Endothelial cell of umbilical vein (primary cell): ENCODE measurements at places on chromosomes 7 and 10. TPM values are rescaled to one million over a fixed set of nuclear protein-coding genes. Genes with fewer than 3 reads are reported as not detected.
A peak's percentile ranks its signal among the peaks of the same experiment; 100 is the strongest.

Gene PROSER2
- total RNA-seq, result 22.6 and 23.5 TPM in 2 replicates

Gene TRRAP
- 39.8 and 45.8 TPM in 2 replicates for total RNA-seq

Gene IDI2
- total RNA-seq, result not detected in 2 replicates

Gene ZNF425
- 0.93 and 2.0 TPM in 2 replicates for total RNA-seq

- peak; percentile 44 for DNase-seq
- peak overlapping the region; percentile 57 for H3K4me3 ChIP-seq
- peak overlapping the region; percentile 53 for H3K27ac ChIP-seq
- H3K27me3 ChIP-seq, result no peaks in the 10 kb centered on the region
- H3K36me3 ChIP-seq, result no peaks in the 10 kb centered on the region
Measured at GRCh38 chr7:75639071-75639885, 99.5 kb downstream of the HIP1 start.

DNA sequence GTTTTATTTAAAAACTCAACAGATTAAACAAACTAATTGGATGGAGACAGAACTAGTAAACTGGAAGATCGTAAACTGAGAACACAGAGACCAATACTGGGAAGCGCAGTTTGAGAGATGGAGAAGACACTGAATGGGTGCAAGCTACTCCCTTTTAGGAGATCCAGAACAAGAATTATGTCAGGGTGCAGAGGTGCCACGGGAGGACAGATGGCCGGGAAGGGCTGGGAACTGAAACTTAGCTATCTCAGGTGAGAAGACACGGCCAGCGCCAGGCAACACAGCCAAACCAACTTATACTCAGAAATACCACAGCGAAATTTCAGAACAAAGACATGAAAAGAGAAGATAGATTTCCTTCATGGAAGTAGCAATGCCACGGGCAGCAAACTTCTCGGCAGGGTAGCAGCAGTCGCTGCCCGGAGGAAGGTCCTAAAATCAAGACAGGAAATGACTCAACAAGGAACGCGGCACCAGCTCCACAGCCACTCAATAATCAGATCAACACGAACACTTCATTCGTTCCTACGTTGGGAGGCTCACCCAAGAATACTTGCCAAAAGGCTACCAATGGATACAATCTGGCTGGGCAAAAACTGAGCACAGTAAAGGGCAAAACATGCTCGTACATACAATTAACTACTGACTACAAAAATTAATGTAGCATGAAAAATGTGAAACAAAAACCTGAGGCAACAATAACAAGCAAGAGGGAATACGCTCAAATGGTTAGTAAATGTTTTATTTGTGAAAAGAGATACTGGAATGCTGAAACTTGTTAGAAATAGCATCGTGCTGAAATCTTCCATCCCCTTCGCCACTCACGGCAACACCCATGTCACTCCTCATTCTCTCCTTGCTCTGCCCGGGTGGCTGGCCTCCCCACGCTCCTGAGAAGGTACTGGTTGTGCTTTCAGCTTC lies 2.2 kb upstream of the LRRC27 start:
- H3K27me3 ChIP-seq, result no peaks in the 10 kb centered on the region
- peak overlapping the region; percentile 60 for H3K4me3 ChIP-seq
- H3K27ac ChIP-seq, result peak overlapping the region; percentile 40
- H3K36me3 ChIP-seq, result no peaks in the 10 kb centered on the region
- peaks cover 20% of the 10 kb centered on the region for H3K4me1 ChIP-seq

DNA sequence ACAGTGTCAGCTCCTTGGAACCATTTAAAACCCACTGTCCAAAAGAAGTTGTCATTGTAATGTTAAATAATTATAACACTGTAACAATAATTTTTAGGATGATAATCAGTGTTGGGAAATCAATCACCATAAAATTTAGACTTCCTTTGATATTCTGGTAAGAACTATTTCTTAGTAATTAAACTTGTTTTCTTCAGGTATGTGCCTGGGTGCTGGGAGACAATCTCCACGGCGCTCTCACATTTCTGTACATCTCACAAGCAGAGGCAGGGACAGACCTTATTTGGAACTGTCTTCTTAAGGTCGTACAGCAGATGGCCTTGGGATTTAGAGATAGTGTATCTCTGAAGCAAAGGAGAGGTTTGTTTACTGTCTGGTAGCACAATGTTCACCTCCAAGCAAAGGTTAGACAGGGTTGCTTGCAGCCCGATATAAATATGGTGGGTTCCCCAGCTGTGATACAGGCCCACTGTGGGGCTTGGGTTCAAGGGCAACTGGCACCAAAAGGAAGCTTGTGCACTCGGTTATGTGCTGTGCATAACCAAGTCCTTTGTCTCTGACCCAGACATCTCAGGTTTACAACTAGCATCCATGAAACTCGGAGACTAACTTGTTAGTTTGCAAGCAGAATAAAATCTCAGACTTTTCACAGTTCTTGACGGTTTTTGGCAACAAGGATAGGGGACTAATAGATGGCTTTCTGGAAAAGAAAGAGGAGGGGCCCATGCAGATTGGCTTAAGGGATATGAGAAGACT lies 125.5 kb downstream of the RNF32 start:
- no peaks in the 10 kb centered on the region for H3K36me3 ChIP-seq
- no peak for DNase-seq
- no peak overlapping the region for H3K27ac ChIP-seq

DNA sequence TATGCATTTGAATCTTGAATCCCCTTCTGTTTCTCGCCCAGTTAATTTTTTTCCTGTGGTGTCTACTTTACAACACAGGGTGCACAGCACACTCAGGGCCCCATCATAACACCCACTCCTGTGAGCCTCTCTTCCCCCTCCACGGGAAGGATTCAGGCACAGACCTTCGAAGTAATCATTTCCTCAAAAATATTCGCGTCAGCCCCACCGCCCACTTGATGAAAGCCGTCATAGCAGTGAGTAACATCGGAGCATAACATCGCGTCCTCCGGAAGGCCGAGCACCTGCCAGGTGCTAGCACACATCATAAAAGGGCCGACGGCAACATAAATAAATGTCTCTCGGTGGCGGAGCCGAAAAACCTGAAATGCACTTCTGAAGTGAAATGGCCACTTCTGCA lies 201.7 kb upstream of the ADARB2 start:
- no peaks in the 10 kb centered on the region for H3K4me1 ChIP-seq
- H3K36me3 ChIP-seq, result no peaks in the 10 kb centered on the region
- no peak overlapping the region for H3K4me3 ChIP-seq
- no peak for DNase-seq
- H3K27ac ChIP-seq, result no peak overlapping the region
- H3K27me3 ChIP-seq, result no peaks in the 10 kb centered on the region

- no peaks in the 10 kb centered on the region for H3K36me3 ChIP-seq
- peak overlapping the region; percentile 78 for H3K27ac ChIP-seq
- H3K4me1 ChIP-seq, result peaks cover 35% of the 10 kb centered on the region
- no peak for DNase-seq
- peak overlapping the region; percentile 80 for H3K4me3 ChIP-seq
Measured at GRCh38 chr7:92832534-92833023, 3.8 kb downstream of the CDK6 start.

GRCh38 chr7:113639221-113639620 lies 279.6 kb downstream of the PPP1R3A start:
- no peaks in the 10 kb centered on the region for H3K36me3 ChIP-seq
- no peak overlapping the region for H3K4me3 ChIP-seq
- no peak for DNase-seq
- H3K27me3 ChIP-seq, result no peaks in the 10 kb centered on the region
- no peak overlapping the region for H3K27ac ChIP-seq
- H3K4me1 ChIP-seq, result no peaks in the 10 kb centered on the region

- no peaks in the 10 kb centered on the region for H3K36me3 ChIP-seq
- no peaks in the 10 kb centered on the region for H3K27me3 ChIP-seq
- peak overlapping the region; percentile 73 for H3K4me3 ChIP-seq
- peak; percentile 46 for DNase-seq
Measured at GRCh38 chr10:6203331-6204062, 765 bp downstream of the PFKFB3 start.

- H3K4me1 ChIP-seq, result peaks cover 21% of the 10 kb centered on the region
- no peak overlapping the region for H3K27ac ChIP-seq
- no peaks in the 10 kb centered on the region for H3K36me3 ChIP-seq
- no peak for DNase-seq
- no peak overlapping the region for H3K4me3 ChIP-seq
Measured at GRCh38 chr10:75651417-75651816, 220.0 kb downstream of the LRMDA start.

- H3K36me3 ChIP-seq, result no peaks in the 10 kb centered on the region
- H3K4me3 ChIP-seq, result no peak overlapping the region
- no peaks in the 10 kb centered on the region for H3K4me1 ChIP-seq
- DNase-seq, result peak; percentile 25
Measured at GRCh38 chr10:7121154-7121797, 289.6 kb downstream of the SFMBT2 start.

- peaks cover 16% of the 10 kb centered on the region for H3K36me3 ChIP-seq
- H3K27me3 ChIP-seq, result no peaks in the 10 kb centered on the region
- DNase-seq, result no peak
- H3K4me1 ChIP-seq, result peaks cover 28% of the 10 kb centered on the region
Measured at GRCh38 chr7:150994838-150995510, 4.2 kb downstream of the NOS3 start.

DNA sequence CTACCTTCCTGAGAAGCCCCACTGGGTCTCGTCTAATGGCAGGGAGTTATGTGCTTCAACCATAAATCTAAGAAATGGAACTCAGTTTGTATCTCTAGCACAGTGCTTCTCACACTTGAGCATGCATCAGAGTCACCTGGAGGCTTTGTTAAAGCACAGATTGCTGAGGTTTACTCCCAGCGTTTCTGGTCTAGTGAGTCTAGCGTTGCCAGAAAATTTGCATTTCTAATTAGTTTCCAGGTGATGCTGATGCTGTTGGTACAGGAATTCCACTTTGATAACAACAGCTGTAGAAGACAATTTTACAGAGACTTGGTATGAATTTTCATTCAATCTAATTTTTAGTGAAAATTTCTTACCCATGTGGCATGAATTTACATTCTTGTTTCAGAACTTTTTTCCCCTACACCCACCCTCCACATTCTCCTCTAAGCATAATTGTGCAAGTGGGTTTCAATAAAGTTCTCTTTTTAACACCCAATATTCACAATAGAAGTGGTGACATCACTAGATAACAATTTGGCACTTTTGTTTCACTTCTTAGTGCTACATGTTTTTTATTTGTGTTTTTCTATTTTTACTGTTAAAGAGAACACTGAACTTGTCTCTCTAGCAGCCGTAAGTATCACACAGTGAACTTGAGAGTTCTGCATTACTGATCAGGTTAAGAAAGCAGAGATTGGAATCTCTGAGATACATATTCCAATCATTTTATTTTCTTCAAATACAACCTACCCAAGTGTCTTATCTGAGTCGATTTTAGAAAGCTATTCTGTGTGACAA lies 48.4 kb upstream of the BET1 start:
- no peak overlapping the region for H3K4me3 ChIP-seq
- peaks cover 90% of the 10 kb centered on the region for H3K27me3 ChIP-seq

- H3K27ac ChIP-seq, result no peak overlapping the region
- H3K4me1 ChIP-seq, result no peaks in the 10 kb centered on the region
- no peak overlapping the region for H3K4me3 ChIP-seq
Measured at GRCh38 chr10:71550628-71551027, 153.9 kb downstream of the CDH23 start.

DNA sequence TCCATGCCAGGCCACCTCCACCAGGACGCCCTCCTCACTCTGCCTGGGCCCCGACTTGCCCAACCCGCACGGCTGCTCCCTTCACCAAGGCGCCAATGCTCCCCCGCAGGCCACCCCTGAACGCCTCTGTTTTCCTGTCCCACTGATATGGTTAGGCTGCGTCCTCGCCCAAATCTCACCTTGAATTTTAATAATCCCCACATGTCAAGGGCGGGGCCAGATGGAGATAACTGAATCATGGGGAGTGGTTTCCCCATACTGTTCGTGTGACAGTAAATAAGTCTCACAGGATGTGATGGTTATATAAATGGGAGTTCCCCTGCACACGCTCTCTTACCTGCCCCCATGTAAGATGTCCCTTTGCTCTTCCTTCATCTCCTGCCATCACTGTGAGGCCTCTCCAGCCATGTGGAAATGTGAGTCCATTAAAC lies 29.8 kb downstream of the RSU1 start:
- H3K27ac ChIP-seq, result no peak overlapping the region
- H3K27me3 ChIP-seq, result no peaks in the 10 kb centered on the region
- no peak overlapping the region for H3K4me3 ChIP-seq
- H3K4me1 ChIP-seq, result no peaks in the 10 kb centered on the region

GRCh38 chr7:145020454-145020853 lies 184.6 kb upstream of the TPK1 start:
- no peaks in the 10 kb centered on the region for H3K36me3 ChIP-seq
- H3K4me1 ChIP-seq, result no peaks in the 10 kb centered on the region
- no peaks in the 10 kb centered on the region for H3K27me3 ChIP-seq
- H3K27ac ChIP-seq, result no peak overlapping the region
- no peak for DNase-seq
- H3K4me3 ChIP-seq, result no peak overlapping the region

GRCh38 chr7:107180378-107180777 lies 11.6 kb downstream of the HBP1 start:
- peaks cover 5% of the 10 kb centered on the region for H3K36me3 ChIP-seq
- H3K27ac ChIP-seq, result no peak overlapping the region
- peak; percentile 91 for DNase-seq
- H3K4me1 ChIP-seq, result peaks cover 27% of the 10 kb centered on the region
- no peak overlapping the region for H3K4me3 ChIP-seq

DNA sequence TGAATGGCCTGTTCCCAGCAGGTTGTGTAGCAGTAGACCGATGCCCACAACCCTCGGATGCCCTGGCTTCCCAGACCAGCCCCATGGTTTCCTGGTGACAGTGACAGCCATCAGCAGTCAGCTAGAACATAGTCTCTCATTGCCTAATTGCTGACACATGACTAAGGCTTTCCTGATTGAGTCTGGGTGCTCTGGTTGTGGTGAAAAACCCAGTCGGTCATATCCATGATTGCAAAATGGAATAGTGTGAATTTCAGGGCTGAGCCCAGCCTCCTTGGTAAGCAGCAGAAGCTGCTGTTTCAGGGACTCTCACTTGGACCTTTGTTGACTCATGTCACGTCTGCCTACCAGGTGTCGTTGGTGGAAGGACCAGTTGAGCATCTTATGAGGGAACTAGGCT lies 36.6 kb downstream of the POR start:
- H3K27ac ChIP-seq, result no peak overlapping the region
- peaks cover 9% of the 10 kb centered on the region for H3K4me1 ChIP-seq
- no peak for DNase-seq
- H3K4me3 ChIP-seq, result no peak overlapping the region
- H3K36me3 ChIP-seq, result peaks cover 3% of the 10 kb centered on the region

DNA sequence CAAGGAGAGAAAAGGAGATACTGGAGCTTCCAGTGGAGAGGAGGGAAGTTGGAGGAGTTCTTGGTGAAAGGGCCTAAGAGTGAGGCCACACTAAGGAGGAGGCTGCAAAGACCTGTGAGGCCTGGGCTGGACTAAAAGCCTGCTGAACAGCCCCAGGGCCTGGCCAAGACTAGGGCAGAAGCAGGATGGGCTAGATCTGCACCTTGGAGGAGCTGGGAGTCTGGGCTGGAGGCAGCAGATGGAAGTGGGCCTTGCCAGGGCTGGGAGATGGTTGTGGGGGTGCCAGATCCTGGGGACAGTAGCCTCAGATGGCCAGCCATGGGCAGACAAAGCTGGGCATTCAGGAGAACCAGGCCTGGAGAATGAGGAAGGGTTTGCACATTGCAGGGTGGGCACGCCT lies 6.5 kb upstream of the PURB start:
- no peak overlapping the region for H3K27ac ChIP-seq
- H3K4me1 ChIP-seq, result no peaks in the 10 kb centered on the region
- DNase-seq, result no peak
- no peaks in the 10 kb centered on the region for H3K36me3 ChIP-seq
- H3K4me3 ChIP-seq, result no peak overlapping the region

GRCh38 chr7:43659549-43659896 lies 69.8 kb downstream of the COA1 start:
- DNase-seq, result no peak
- peaks cover 10% of the 10 kb centered on the region for H3K4me1 ChIP-seq
- H3K4me3 ChIP-seq, result no peak overlapping the region
- no peak overlapping the region for H3K27ac ChIP-seq
- H3K27me3 ChIP-seq, result no peaks in the 10 kb centered on the region

- no peaks in the 10 kb centered on the region for H3K36me3 ChIP-seq
- H3K4me3 ChIP-seq, result no peak overlapping the region
- no peak overlapping the region for H3K27ac ChIP-seq
- DNase-seq, result no peak
- H3K27me3 ChIP-seq, result no peaks in the 10 kb centered on the region
Measured at GRCh38 chr10:17523246-17523753, 68.9 kb upstream of the ST8SIA6 start.
